ENCODE measurements at places on chromosomes 11 and 22.

DNA sequence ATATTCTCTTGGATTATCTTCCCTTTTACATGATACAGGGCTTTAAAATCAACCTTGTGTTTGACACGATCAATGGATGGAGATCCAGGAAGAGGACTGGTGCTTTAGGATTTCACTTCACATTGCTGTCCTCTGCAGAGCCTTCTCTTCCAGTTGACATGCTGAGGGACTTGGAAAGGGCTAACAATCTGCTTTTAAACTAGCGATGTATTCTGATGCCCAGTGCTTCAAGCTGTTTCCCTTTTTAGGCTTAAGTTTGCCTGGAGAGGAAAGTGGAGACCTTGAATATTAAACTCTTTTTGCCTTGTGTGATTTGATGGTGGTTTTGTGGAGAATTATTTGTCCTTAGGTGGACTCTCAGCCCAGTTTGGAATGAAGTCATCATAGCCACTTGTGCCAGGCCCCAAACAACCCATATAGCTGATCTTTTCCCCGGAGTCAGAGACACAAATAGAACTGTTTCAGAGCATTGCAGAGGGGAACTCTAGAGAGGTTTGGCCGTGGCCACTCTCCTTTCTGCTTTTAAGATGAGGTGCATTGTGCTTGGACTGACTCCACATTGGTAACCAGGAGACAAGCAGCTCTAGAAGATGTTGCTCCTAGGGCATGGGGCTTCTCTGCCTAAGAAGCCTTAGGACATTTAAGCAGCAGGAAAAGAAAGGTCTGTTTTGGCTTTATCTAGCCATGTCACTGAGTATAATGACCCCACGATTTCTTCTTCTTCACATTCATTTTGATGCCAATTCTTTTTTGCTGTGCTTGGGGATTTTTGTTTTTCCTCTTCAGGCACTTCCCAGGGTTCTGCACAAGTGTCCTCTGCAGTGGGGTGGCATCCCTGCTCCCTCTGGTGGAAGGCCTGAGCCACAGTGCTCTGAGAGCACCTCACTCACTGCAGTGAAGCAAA, 152.8 kb downstream of the NCAM1 start:
- DNase-seq: no peak

- DNase-seq: no peak
These were observed 96.0 kb upstream of the PITPNB start for GRCh38 chr22:28015046-28015425.

DNA sequence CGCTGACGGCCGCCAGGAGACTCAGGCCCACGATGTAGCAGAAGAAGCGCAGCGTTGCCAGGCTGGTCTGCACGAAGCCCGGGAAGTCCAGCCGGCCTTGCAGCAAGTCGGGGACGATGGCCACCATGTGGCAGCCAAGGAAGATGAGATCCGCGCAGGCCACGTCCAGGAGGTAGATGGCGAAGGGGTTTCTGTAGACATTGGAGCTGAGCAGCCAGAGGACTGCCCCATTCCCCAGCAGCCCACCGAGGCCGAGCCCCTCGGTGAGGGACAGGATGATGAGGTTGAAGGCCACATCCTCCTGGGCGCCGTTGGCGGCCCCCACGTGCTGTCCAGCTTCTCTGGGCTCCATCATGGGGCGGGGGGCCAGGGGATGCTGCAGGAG, 3.8 kb downstream of the MRGPRE start:
- DNase-seq: no peak

- no peak for DNase-seq
These were observed 60.4 kb downstream of the RDX start for GRCh38 chr11:110235966-110236365.

DNA sequence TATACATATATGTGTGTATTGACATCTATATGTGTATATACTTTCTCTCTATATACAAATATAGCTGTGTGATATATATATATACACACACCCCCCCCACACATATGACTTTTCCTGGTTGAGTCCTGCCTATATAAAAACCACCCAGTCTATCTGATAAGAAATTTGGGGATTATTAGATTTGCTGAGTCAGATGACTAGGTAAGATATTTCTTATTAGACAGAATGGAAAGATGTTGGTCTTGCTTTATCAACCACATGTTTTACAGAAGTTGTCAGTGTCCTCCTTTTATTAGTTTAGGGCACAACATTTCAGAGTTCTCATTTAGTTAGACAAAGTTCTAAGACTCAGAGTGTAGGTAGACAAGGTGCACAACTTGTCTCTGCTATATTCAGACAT, 953.3 kb downstream of the METTL15 start:
- DNase-seq: no peak

GRCh38 chr11:133821776-133822175, 23.5 kb downstream of the SPATA19 start:
- no peak for DNase-seq

DNA sequence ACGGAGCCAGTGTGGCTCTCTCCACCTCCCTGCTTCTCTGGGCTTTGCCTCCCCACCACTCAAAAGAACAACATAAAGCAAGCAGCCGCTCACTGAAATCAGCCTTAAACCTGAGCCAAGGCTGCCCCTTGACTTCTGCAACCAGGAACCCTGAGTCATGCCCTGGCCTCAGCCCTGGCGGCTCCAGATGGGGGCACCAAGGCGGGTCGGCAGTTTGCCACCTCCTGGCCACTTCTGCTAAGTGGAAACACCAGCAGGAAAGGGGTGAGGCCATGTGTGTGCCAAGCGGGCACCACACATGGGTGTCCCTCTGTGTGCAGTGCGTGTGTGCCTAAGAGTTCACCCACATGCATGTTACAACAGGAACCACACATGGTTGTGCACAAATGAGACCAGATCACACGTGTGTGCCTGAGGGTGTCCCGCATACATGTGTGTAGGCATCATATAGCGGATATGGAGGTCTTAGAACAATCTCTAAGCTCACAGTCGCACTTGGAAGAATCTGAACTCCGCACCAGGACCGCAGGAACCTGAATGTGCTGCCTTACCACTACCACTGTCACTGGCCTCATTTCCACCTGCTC, 221.2 kb downstream of the MN1 start:
- DNase-seq: no peak

- DNase-seq: no peak
These were observed 172.0 kb downstream of the UVRAG start for GRCh38 chr11:75986966-75987365.

DNA sequence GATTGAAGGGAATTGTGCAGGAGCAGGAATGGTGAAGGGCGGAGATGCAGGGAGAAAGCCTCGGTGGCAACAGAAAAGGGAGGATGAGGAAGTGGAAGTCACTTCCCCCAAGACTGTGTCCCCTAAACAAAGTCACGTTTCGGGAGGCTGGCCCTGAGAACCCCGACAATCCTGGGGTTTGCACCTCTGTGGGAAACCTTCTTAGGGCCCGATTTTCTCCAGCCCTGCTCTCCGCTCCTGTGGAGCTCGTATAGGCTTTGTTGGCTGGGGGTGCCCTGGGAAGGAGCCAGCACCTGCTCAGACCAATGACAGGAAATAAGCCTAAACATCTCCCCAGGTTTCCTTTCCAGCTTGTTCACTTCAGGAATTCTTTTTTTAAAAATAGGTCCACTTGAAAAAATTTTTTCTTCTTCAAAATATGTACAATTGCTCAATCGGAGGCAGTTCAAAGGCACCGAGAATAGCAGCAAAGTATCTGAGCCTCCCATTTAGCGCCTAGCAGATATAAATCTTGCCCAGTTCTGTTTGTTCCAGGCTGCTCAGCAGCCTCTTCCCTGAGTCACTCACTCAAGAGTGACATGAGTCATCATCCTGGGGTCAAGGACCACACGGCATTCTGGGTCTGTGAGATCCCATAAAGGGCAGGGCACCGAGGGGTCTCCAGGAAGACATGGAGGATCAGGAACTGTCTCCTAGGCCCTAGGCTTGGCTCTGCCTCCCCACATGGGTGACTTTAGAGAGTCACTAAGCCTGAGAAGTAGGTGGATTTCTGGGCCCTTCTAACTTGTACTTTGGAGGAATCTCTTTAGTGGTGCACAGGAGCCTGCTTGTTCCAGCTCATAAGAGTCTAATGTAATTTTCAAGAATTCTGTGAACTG, 34.0 kb downstream of the IRAG1 start:
- no peak for DNase-seq

Data from activated T-helper 1 cell treated with Interleukin-2 at 50 U/mL for 16 hours (primary cell).